ENCODE measurements at places on chromosomes 6 and 20. TPM values are rescaled to one million over a fixed set of nuclear protein-coding genes. Genes with fewer than 3 reads are reported as not detected.

GRCh38 chr6:35294308-35294945 is 3.2 kb upstream of the DEF6 start:
- H3K27ac ChIP-seq, result no peak overlapping the region
- H3K4me3 ChIP-seq, result no peak overlapping the region
- H3K4me1 ChIP-seq, result peaks cover 25% of the 10 kb centered on the region

DNA sequence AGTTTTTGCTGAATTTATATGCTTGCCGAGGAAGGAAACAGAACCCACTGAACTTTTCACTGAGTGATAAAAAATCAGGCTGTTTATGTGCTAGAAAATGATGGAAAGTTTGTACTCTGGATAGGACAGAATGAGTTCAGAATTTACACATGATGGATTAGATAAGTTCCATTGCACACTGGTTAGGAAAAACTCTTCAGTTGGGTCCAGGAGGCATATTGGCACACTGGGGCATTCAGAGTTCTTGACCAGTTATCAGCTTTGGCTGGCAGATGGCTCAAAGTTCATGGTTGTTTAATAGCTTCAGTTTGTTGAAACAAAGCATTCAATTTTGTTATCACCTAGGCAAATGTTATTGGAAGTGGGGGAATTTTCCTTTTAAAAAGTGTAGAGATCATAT is 613.3 kb upstream of the SYNCRIP start:
- H3K4me1 ChIP-seq, result no peaks in the 10 kb centered on the region
- H3K27ac ChIP-seq, result no peak overlapping the region
- DNase-seq, result no peak

TPD52L1 gene
- 64.1 TPM for total RNA-seq

DNA sequence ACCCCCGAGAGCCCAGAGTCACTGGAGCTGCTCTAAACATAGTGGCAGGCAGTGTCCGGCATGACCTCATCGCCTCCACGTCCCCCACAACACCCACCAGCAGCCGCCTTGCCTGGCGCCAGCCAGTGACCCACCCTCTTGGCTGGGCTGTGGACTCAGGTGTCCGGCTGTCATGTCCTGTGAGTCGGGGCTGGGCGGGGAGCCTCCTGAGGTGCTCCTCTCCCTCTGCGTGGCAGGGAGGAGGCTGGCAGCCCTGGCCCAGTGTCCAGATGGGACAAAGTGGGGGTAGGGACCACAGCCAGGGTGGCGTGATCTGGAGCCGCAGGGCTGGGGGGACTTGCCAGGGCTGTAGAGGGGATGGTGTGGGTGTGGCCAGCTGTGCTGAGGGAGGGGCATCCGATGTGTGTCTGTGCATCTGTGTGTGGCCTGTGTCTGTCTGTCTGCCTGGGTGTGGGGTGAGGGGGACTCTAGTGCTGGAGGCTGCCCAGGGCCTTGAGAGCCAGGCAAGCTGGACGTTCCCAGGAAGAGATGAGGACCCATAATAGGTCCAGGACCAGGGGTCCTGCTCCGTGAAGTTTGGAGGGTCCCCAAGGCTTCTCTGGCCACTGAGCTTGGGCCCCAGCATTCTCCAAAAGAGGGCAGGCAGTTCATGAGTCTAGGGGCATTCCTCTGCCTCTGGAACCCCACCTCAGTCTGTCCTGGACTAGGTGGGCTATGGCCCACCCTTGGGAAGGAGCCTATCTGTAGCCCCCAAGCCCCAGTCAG is 2.3 kb upstream of the SOX18 start:
- H3K27ac ChIP-seq, result no peak overlapping the region
- H3K36me3 ChIP-seq, result no peaks in the 10 kb centered on the region
- no peaks in the 10 kb centered on the region for H3K27me3 ChIP-seq
- H3K4me1 ChIP-seq, result peaks cover 16% of the 10 kb centered on the region

PPIL6 gene
- 3.3 TPM for total RNA-seq

TREM2 gene
- not detected for total RNA-seq

GRCh38 chr6:6858533-6858982 is 249.2 kb upstream of the RREB1 start:
- H3K4me1 ChIP-seq, result peaks cover 20% of the 10 kb centered on the region
- H3K4me3 ChIP-seq, result no peak overlapping the region
- H3K27me3 ChIP-seq, result no peaks in the 10 kb centered on the region
- H3K36me3 ChIP-seq, result no peaks in the 10 kb centered on the region

DNA sequence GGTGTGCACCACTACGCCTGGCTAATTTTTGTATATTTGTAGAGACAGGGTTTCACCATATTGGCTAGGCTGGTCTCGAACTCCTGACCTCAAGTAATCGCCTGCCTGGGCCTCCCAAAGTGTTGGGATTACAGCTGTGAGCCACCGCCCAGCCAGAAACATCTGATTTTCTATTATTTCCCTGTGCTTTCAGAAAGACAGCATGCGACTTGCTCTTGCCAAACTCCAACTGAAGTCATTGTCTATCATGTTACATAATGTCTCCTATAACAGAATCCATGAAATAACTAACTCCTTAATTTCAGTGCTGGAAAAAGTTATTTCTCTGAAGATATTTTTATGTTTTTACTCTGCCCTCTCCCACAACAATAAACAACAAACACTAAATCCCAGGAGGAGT is 8.5 kb downstream of the RMND1 start:
- H3K4me3 ChIP-seq, result no peak overlapping the region
- DNase-seq, result no peak
- no peaks in the 10 kb centered on the region for H3K27me3 ChIP-seq
- H3K36me3 ChIP-seq, result peaks cover 7% of the 10 kb centered on the region

C20orf202 gene
- not detected for total RNA-seq

- DNase-seq, result no peak
- no peaks in the 10 kb centered on the region for H3K4me1 ChIP-seq
- no peak overlapping the region for H3K4me3 ChIP-seq
- no peaks in the 10 kb centered on the region for H3K27me3 ChIP-seq
- H3K27ac ChIP-seq, result no peak overlapping the region
- no peaks in the 10 kb centered on the region for H3K36me3 ChIP-seq
Measured at GRCh38 chr6:134840086-134840867, 109.6 kb downstream of the ALDH8A1 start.

KHDC1 gene
- 9.1 TPM for total RNA-seq

GRCh38 chr6:15036690-15037245 is 209.1 kb upstream of the JARID2 start:
- no peak overlapping the region for H3K4me3 ChIP-seq
- no peaks in the 10 kb centered on the region for H3K27me3 ChIP-seq
- no peak for DNase-seq
- no peaks in the 10 kb centered on the region for H3K36me3 ChIP-seq
- no peak overlapping the region for H3K27ac ChIP-seq
- peaks cover 6% of the 10 kb centered on the region for H3K4me1 ChIP-seq

DNA sequence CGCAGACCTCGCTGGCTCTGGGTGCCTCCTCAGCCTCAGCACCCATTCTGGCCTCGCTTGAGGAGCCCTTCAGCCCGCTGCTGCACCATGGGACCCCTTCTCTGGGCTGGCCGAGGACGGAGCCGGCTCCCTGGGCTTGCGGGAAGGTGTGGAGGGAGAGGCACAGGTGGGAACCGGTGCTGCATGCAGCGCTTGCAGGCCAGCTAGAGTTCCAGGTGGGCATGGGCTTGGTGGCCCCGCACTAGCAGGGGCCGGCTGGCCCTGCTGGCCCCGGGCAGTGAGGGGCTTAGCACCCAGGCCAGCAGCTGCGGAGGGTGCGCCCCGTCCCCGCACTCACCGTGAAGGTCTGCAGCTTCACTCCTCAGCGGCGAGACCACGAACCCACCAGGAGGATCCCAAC is 30.4 kb downstream of the DEFB114 start:
- H3K27ac ChIP-seq, result no peak overlapping the region
- no peaks in the 10 kb centered on the region for H3K36me3 ChIP-seq
- no peak for DNase-seq
- H3K4me1 ChIP-seq, result no peaks in the 10 kb centered on the region
- no peak overlapping the region for H3K4me3 ChIP-seq
- H3K27me3 ChIP-seq, result no peaks in the 10 kb centered on the region

GRCh38 chr20:32168184-32168910 is 39.2 kb downstream of the PLAGL2 start:
- DNase-seq, result peak; percentile 3
- H3K36me3 ChIP-seq, result peaks cover 14% of the 10 kb centered on the region

- no peak overlapping the region for H3K4me3 ChIP-seq
- no peak overlapping the region for H3K27ac ChIP-seq
- no peaks in the 10 kb centered on the region for H3K4me1 ChIP-seq
- no peaks in the 10 kb centered on the region for H3K36me3 ChIP-seq
Measured at GRCh38 chr6:40717411-40718057, 130.4 kb upstream of the LRFN2 start.

HDGFL1 gene
- total RNA-seq, result not detected

GRCh38 chr6:34063651-34064050 is 82.2 kb downstream of the GRM4 start:
- H3K4me1 ChIP-seq, result no peaks in the 10 kb centered on the region
- H3K27me3 ChIP-seq, result peaks cover 5% of the 10 kb centered on the region
- H3K27ac ChIP-seq, result no peak overlapping the region
- DNase-seq, result no peak

GRCh38 chr6:167077241-167077932 is 45.5 kb upstream of the CCR6 start:
- H3K27ac ChIP-seq, result no peak overlapping the region
- no peaks in the 10 kb centered on the region for H3K36me3 ChIP-seq
- H3K4me1 ChIP-seq, result no peaks in the 10 kb centered on the region
- no peak overlapping the region for H3K4me3 ChIP-seq
- DNase-seq, result no peak
- peaks cover 10% of the 10 kb centered on the region for H3K27me3 ChIP-seq

- H3K36me3 ChIP-seq, result no peaks in the 10 kb centered on the region
- H3K27ac ChIP-seq, result no peak overlapping the region
- no peaks in the 10 kb centered on the region for H3K4me1 ChIP-seq
- DNase-seq, result no peak
Measured at GRCh38 chr20:41224281-41224680, 86.9 kb downstream of the PLCG1 start.

PRPH2 gene
- total RNA-seq, result not detected

- no peaks in the 10 kb centered on the region for H3K36me3 ChIP-seq
- no peaks in the 10 kb centered on the region for H3K4me1 ChIP-seq
Measured at GRCh38 chr6:36847152-36847551, 7.9 kb upstream of the CPNE5 start.

SIRPD gene
- total RNA-seq, result not detected

DNA sequence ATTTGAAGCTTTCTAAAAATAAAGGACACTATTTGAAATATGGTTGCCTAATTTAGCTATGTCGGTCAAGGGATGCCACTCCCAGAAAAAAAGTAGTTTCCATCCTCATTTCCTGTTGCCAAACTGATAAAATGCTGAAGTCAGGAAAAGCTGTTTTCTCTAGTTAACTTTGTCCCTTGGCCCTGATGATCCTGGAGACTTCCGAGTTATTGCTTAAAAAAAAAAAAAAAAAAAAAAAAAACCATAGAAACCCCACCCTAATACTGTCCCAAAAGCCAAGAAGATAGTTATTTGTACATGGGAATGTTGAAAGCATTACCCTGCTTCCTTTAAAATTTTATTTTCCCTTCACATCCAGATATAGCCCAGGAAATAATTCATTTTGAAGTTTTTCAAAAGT is 236.7 kb downstream of the SOD2 start:
- H3K27me3 ChIP-seq, result peaks cover 15% of the 10 kb centered on the region
- H3K36me3 ChIP-seq, result no peaks in the 10 kb centered on the region

- H3K27me3 ChIP-seq, result peaks cover 8% of the 10 kb centered on the region
- H3K36me3 ChIP-seq, result no peaks in the 10 kb centered on the region
- DNase-seq, result no peak
- no peak overlapping the region for H3K4me3 ChIP-seq
- no peak overlapping the region for H3K27ac ChIP-seq
- no peaks in the 10 kb centered on the region for H3K4me1 ChIP-seq
Measured at GRCh38 chr6:24929242-24929641, 6.5 kb downstream of the RIPOR2 start.

DNA sequence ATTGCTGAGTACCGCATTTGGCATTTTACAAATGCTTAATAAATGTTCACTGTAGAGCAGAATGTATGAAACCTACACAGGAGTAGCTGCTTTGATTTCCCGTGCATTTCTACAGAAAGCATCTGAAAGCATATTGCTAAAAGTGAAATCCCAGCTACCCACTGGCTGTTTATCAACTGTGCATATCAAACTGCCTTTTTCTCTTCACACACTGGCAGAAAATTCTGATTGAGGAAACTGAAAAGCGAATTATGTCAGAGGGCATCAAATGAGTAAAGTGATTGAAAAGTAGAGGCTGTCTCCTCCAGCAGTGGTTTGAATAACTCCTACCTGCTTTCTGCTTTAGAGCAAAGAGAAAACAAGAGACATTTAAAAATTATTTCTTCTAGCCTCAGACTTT is 28.0 kb downstream of the STX11 start:
- H3K27ac ChIP-seq, result no peak overlapping the region
- H3K4me1 ChIP-seq, result no peaks in the 10 kb centered on the region
- H3K27me3 ChIP-seq, result no peaks in the 10 kb centered on the region
- H3K4me3 ChIP-seq, result no peak overlapping the region

- DNase-seq, result no peak
- no peak overlapping the region for H3K4me3 ChIP-seq
- H3K36me3 ChIP-seq, result no peaks in the 10 kb centered on the region
- peaks cover 38% of the 10 kb centered on the region for H3K27me3 ChIP-seq
- H3K4me1 ChIP-seq, result no peaks in the 10 kb centered on the region
- H3K27ac ChIP-seq, result no peak overlapping the region
Measured at GRCh38 chr6:110282412-110282811, 75.7 kb downstream of the METTL24 start.

- peaks cover 9% of the 10 kb centered on the region for H3K27me3 ChIP-seq
- DNase-seq, result no peak
- H3K27ac ChIP-seq, result no peak overlapping the region
Measured at GRCh38 chr20:17295151-17295726, 68.4 kb downstream of the PCSK2 start.

MDFI gene
- 35.5 TPM for total RNA-seq

GPSM3 gene
- total RNA-seq, result 1.2 TPM

DNA sequence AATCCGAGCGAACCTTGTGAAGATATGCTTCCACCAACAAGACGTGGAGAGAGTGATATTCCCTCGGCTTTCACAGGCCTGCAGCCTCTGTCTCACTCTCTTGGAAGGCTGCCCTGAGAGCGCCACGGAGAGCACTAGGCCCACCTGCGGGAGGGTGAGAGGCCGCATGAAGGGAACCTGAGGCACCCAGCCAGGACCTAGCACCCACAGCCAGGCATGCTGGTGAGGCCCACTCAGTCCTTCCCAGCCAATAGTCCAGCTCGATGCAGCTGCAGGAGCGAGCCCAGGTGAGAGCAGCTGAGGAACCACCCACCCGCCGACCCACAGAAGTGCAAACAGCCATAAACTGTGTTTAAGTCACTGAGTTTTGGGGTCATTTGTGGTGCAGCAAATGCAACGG is 227.2 kb downstream of the QKI start:
- H3K4me1 ChIP-seq, result no peaks in the 10 kb centered on the region
- no peaks in the 10 kb centered on the region for H3K36me3 ChIP-seq
- H3K4me3 ChIP-seq, result no peak overlapping the region
- H3K27ac ChIP-seq, result no peak overlapping the region

GRCh38 chr6:84877515-84878210 is 113.3 kb upstream of the TBX18 start:
- DNase-seq, result no peak
- H3K27ac ChIP-seq, result no peak overlapping the region
- no peaks in the 10 kb centered on the region for H3K36me3 ChIP-seq
- H3K27me3 ChIP-seq, result 0 out of 2 replicates have a peak, but pooled peaks cover 2% of the 10 kb centered on the region

- H3K4me3 ChIP-seq, result no peak overlapping the region
- peaks cover 41% of the 10 kb centered on the region for H3K27me3 ChIP-seq
- no peaks in the 10 kb centered on the region for H3K4me1 ChIP-seq
- H3K27ac ChIP-seq, result no peak overlapping the region
- H3K36me3 ChIP-seq, result no peaks in the 10 kb centered on the region
Measured at GRCh38 chr20:57650266-57650665, 30.0 kb upstream of the ZBP1 start.

- H3K27me3 ChIP-seq, result no peaks in the 10 kb centered on the region
- DNase-seq, result no peak
- H3K4me3 ChIP-seq, result peak overlapping the region; percentile 78
Measured at GRCh38 chr6:89828988-89829471, 650 bp upstream of the CASP8AP2 start.

GRCh38 chr6:43490523-43490939 is 13.2 kb downstream of the TJAP1 start:
- no peaks in the 10 kb centered on the region for H3K36me3 ChIP-seq
- no peak for DNase-seq
- peaks cover 36% of the 10 kb centered on the region for H3K4me1 ChIP-seq
- H3K4me3 ChIP-seq, result no peak overlapping the region
- no peaks in the 10 kb centered on the region for H3K27me3 ChIP-seq

Measured in HCT116 (cell line).